ENCODE measurements at places on chromosomes 7 and 10. TPM values are rescaled to one million over a fixed set of nuclear protein-coding genes. Genes with fewer than 3 reads are reported as not detected.

ATOH7 gene
- not detected for total RNA-seq

NODAL gene
- not detected for total RNA-seq

ADAM12 gene
- 82.7 TPM for total RNA-seq

ASIC3 gene
- total RNA-seq = not detected

ZPBP gene
- total RNA-seq = not detected

CRYGN gene
- total RNA-seq = 0.16 TPM

ACTL6B gene
- total RNA-seq = not detected

CHST3 gene
- total RNA-seq = 19.3 TPM

CALD1 gene
- total RNA-seq = 686 TPM

All from fibroblast of the aortic adventitia (primary cell).